Right ventricle myocardium inferior (tissue), 1 donor: ENCODE measurements at places on chromosomes 3 and 15. TPM values are rescaled to one million over a fixed set of nuclear protein-coding genes. Genes with fewer than 3 reads are reported as not detected.

CSPG5 gene
- total RNA-seq, result 0.35 TPM

RAB8B gene
- 12.3 TPM for total RNA-seq

GNL3 gene
- 28.8 TPM for total RNA-seq

FOXB1 gene
- total RNA-seq, result not detected

INTS14 gene
- 9.7 TPM for total RNA-seq

PHLDB2 gene
- 127 TPM for total RNA-seq

CCR8 gene
- not detected for total RNA-seq

CFAP92 gene
- total RNA-seq, result 0.49 TPM

CLRN1 gene
- not detected for total RNA-seq

CGNL1 gene
- 10.0 TPM for total RNA-seq
